ENCODE measurements at places on chromosomes 4 and X.
A peak's percentile ranks its signal among the peaks of the same experiment; 100 is the strongest.

DNA sequence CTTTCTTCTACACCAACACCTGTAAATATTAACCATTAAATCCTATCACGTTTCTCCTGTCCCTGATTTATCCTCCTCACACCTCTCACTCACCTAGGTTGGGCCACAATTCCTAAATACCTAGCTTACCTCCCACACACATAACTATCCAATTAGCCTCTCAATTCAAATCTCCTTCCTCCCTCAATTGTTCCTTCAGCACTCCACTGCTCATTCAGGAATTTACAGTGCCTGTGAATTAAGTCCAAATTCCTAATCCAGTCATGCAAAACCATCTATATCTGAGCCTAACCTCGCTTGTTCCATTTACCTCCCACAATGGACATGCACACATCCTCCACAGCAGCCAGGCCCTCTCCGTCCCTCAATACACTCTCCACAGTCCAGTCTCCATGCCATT lies 17.5 kb downstream of the ANXA5 start:
- DNase-seq, result no peak

DNA sequence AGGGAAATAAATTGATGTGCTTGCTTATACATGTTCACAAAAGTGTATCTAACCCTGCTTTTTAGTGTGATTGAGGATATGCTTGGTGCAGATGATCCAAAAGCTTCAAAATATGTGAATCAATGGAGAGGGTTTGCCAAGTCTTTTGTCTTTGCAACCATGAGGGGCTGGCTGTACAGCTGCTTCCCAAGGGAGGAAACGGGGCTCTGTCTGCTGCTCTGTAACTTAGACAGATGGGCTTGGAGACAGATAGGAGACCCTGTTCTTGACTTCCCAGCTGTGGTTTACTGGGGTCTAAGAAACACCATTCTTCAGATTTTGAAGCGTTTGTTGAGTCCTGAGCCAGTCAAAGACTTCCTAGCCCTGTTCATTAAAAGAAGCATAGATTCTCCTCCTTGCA lies 152.3 kb downstream of the DCLK2 start:
- DNase-seq, result no peak

DNA sequence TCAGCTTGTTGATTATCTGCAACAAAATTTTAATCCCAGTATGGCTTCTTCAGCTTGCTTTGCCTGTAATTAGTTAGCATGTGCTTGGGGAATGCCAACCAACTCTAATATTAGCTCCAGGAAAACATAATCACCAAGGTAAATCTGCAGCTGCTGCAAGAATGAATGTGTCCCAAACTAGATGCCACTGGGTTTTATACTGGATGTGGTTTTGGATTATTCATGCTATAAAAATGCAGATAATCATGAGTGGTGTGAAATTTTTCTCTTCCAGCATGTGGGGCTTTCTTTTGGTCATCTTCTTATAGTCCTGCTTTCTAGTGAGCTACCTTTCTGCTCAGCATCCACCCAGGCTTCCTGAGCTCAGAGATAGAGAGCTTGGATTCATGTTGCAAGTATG lies 295.9 kb upstream of the CASK start:
- no peak for DNase-seq

DNA sequence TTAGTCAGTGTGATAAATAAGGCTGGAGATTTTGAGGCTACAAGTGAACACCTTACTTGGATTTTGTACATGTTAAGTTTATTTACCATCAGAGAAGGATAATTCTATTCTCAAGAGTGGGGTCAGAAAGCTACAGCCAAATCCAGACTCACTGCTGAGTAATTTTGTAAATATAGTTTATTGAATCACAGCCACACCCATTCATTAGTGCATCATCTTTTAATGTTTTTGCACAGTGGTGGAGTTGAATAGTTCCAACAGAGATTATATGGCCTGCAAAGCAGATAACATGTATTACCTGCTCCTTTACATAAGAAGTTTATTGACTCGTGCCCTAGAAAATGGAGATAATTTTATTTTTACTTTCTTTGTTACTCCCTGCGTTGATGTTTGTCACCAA lies 60.4 kb downstream of the PCDH18 start:
- no peak for DNase-seq

DNA sequence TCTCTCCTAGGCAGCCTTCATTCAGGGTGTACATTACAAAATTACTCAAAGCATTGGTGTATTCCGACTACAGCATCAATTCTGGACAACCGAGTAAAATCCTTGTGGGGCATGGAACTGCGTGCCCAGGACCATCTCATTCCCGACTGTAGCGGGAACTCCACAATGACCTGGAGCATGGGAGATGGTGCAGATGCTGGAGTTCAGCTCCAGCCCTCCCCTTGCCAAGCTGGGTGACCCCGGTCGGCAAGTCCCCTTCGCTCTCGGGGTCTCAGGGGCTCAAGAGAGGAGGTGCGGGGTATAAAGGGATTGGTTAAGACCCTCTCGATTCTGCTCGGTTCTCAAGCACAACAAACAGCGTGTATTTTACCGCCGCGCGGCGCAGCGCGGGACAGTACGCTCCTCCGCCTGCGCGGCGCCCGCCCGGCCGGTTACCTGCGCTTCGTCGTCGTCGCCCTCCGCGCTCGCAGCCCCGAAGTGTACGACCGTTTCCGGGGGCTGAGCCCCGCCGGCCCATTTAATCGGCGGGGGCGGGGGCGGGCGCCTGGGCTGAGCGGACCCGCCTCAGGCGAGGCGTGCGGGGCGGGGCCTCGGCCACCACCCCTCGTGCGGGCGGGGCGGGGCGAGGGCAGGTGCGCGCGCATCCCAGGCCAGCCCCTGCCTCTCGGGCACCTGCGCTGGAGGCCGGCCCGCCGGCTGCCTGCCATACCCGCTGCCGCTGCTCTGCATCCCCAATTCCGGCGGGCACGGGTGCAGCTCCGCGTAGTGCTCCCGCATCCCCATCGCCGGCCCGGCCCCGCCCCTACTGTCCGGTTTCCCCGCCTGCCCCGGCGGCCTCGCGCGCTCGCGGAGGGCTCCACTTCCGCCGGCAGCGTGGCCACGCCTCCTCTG lies at the start of gene G6PD:
Gene G6PD (minus strand): TSS at position 493 of the 891 bp plus-strand sequence. CDS start 691 bp downstream, outside the sequence.
- peak; percentile 87 for DNase-seq

DNA sequence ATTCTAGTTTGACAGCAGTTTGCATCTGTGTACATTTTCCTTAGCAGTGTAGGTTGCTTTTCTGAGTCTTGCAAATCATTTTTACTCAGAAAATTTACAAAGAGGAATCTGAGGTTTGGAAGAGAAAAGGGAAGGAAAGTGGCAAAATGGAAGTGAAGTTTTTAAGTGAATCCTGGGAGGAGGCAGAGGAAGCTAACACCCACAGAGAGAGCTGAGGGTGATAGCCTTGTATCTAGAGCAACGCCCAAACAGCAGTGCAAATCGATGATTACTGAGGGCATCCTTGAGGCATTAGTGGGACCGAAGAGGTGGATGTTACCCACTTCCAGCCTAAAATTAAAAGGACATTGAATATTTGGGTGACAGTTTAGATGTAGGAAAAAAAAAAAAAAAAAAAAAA lies 31.8 kb downstream of the KLF3 start:
- DNase-seq, result no peak

- no peak for DNase-seq
Observed at GRCh38 chr4:105352826-105353225, 121.0 kb downstream of the PPA2 start.

DNA sequence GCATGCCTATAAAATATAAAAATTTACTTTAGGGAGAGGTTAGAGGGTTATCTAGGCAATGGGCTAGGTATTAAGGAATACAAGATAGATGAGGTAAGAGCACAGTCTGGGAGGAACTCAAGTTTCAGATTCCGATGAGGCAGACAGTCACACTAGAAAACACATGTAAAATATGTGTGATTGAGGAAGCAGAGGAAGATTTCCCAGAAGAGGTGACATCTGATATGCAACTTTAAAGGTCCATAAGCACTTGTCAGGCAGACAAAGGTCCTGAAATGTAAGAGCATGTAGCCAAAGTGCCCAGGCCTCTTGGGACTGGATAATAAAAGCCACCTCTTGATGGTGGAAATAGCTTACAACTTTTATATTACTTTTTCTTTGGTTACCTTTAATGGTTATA lies 81.1 kb upstream of the AADAT start:
- no peak for DNase-seq

DNA sequence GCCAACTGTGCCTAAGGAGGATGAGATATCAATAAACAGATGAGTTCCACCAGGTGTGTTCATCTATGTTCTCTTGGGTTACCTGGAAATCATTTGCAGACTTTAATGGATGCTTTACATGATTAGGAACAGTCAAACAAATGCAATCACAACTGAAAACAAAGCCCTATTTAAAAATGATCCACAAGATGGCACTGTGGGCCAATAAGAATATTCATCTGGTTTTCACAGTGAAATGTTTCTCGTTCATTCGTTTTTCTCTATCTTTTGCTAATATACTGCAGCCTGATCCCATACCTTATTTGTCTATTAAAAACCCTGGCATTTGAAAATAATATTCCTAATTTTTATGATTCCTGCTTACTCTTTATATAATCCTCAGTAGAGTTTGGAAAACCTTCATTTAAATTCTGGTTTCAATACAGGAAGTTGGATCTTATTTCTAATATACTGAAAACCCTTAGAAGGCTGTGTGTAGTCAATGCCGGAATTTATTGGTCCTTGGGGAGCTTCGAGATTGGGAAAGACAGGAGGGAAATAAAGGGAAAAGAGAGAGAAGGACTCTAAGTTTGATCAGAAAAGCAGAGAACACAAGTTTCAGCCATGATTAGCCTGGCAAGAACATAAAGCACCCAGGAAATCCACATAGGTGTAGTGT lies 63.8 kb upstream of the TAPT1 start:
- DNase-seq, result peak; percentile 36

- no peak for DNase-seq
Observed at GRCh38 chr4:77149789-77150188, 7.2 kb upstream of the CCNG2 start.

DNA sequence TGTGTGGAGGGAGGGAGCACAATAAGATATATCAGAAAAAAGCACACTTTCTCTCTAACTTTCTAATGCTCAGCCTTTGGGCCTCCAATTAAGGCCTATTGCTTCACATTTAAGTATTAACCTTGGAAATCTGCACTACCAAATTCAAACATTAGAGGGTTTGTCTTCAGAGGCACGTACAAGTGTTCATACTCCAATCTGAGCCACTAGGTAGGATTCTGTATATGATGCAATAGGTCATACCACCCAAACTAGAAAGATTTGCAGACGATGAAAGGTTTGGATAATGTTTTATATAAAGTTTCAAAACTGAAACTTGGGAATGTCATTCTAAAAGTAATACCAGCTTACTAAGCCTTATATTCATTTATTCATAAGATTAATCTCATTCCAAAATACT lies 106.4 kb downstream of the MID1 start:
- DNase-seq, result no peak

- no peak for DNase-seq
Observed at GRCh38 chr4:87865288-87865687, 32.5 kb downstream of the MEPE start.

Measured in OCI-LY7 (cell line).